ENCODE measurements at places on chromosomes 3 and 15.

DNA sequence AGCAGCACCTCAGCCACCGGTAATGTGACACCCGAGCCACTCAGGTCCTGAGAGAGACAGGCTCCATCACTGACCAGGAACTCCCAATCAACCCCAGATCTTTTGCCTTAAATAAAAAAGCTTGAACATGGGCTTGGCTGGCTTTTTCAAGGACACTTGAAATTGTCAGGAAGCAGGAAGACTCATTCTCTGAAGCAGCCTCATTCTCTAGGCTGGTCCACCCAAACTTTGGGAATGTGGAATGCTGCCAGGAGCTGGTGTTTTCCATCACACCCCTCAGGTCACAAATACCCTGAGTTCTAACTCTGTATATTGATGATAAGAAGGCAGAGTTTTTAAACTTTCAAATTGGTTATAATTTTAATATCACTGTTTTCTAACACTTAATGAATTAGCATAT lies 17.0 kb downstream of the CXCR6 start:
- H3K27me3 ChIP-seq = no peaks in the 10 kb centered on the region
- H3K36me3 ChIP-seq = peaks cover 91% of the 10 kb centered on the region
- H3K4me3 ChIP-seq = no peak overlapping the region

DNA sequence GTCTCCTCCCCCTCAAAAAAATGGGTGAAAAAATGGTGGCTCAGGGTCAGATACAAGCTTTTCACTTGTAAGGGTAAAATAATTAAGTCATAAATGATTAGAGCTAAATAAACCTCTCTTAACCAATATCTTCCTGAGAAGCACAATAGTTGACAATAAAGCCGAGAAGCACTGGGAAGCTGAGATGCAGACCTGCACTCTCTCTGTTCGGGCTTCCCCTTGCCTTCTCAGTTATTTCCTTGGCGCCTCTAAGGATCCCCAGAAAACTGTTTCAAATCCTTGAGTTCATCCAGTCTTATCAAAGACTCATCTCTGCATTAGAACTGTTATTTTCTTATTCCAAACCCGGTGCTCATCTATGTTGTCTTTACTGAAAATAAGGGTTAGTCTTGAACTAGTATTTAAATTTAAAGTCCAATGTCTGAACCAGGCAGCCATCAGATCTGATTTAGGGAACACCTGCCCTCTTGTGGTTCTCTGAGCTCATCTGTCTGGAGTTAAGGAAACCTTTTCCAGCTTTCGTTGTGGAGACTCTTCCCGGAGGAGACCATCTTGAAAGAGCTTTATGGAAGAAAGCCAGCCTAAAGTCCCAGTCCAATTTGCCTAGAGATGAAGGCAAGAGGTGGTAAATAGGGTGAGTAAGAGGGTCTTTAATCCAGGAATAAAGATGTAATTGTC lies 256.4 kb upstream of the MCTP2 start:
- no peak for DNase-seq
- no peak overlapping the region for H3K4me3 ChIP-seq
- no peaks in the 10 kb centered on the region for H3K36me3 ChIP-seq
- no peaks in the 10 kb centered on the region for H3K4me1 ChIP-seq
- no peak overlapping the region for H3K27ac ChIP-seq
- H3K27me3 ChIP-seq = no peaks in the 10 kb centered on the region

GRCh38 chr3:138220788-138221187 lies 33.7 kb downstream of the ARMC8 start:
- H3K27me3 ChIP-seq = no peaks in the 10 kb centered on the region
- no peak overlapping the region for H3K4me3 ChIP-seq
- no peaks in the 10 kb centered on the region for H3K4me1 ChIP-seq
- H3K27ac ChIP-seq = no peak overlapping the region
- H3K36me3 ChIP-seq = peaks cover 26% of the 10 kb centered on the region

DNA sequence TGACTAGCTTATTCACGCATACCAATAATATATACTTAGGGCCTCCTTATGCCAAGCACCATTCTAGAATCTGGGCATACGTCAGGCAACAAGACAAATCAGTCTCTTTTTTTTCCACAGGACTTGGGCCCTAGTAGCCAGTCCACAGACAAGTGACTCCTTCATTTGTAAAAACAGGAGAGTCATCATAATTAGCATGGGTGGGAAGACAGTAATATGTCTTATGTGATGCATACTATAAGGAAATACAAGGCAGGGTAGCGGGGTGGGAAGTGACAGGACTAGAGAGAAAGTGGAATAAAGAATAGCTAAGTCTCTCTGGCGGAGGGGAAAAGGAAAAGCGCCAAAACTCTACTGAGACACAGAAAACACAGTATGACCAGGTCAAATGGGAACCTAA lies 439.6 kb upstream of the MDFIC2 start:
- no peaks in the 10 kb centered on the region for H3K27me3 ChIP-seq
- H3K4me1 ChIP-seq = no peaks in the 10 kb centered on the region
- DNase-seq = no peak
- H3K27ac ChIP-seq = no peak overlapping the region
- H3K4me3 ChIP-seq = no peak overlapping the region
- no peaks in the 10 kb centered on the region for H3K36me3 ChIP-seq

GRCh38 chr3:177795859-177796258 lies 598.6 kb upstream of the TBL1XR1 start:
- DNase-seq = no peak

- H3K36me3 ChIP-seq = peaks cover 49% of the 10 kb centered on the region
- no peak for DNase-seq
- H3K27ac ChIP-seq = no peak overlapping the region
- H3K4me1 ChIP-seq = no peaks in the 10 kb centered on the region
- H3K4me3 ChIP-seq = no peak overlapping the region
- no peaks in the 10 kb centered on the region for H3K27me3 ChIP-seq
Measured at GRCh38 chr3:47035645-47036044, 56.2 kb downstream of the NBEAL2 start.

DNA sequence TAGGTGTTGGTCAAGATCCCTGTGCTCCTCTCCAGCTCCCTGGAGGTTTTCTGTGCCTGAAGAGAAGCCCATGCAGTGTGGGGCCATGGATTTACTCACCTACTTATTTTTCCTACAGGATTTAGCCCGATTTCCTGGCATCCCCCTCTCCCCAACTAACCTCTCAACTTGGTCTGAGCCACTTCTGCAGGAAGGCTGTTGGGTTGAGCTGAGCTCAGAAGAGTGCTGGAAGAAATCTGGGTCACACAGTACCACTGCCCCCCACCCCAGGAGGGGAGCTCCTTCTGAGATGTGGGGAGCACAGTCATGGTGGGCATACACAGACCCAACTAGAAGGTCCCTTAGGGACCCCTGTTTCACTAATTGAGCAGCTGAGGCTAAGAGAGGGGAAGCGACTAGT lies 34.4 kb upstream of the SLCO2A1 start:
- no peak overlapping the region for H3K4me3 ChIP-seq
- H3K36me3 ChIP-seq = no peaks in the 10 kb centered on the region
- no peak for DNase-seq
- no peaks in the 10 kb centered on the region for H3K4me1 ChIP-seq

DNA sequence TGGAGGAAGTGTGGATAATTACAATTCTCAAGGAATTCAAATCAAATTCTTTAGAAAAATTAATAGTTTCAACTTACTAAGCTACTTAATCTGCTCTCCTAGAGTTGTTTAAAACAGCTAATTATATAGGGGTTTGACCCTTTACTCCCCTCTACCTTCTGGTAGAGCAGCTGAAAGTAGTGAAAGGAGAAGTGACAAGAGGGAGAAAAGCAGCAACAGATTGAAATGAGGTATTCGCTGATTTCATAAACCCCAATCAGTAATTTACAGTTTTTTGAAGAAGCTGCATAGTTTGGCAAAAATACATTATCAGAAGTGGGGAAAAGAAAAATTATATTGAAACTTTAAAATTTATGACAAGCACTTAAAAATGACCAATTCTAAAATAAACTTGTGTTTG lies 52.8 kb downstream of the ZMAT3 start:
- no peaks in the 10 kb centered on the region for H3K27me3 ChIP-seq
- no peaks in the 10 kb centered on the region for H3K36me3 ChIP-seq
- no peak overlapping the region for H3K4me3 ChIP-seq

DNA sequence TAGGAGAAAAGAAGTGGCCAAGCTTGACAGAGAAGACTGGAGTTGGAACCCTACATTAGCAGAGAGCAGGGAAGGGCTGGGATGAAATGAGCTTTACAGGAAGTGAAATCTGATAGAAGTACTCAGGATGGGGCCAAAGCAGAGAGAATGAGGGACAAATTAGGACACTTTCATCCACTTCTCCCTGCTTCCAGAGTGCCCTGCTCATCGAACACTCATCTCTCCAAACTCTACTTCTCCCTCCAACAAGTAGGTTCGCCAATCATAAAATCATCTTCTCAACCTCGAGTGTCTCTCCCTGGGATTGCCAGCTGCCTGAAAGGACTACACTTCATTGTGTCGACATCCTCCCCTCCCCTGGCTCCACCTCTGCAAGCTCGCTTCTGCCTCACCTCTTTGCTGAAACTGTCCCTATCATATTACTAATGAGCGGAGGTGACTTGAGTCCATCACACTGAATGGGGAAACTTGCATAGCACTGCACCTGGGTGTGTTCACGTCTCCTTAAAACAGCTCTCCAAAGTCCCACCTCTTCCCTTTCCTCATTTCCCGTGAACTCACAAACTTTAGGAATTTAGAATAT lies 365.8 kb downstream of the FOXP1 start:
- H3K36me3 ChIP-seq = no peaks in the 10 kb centered on the region
- no peak for DNase-seq
- no peak overlapping the region for H3K4me3 ChIP-seq
- H3K27ac ChIP-seq = no peak overlapping the region
- H3K27me3 ChIP-seq = no peaks in the 10 kb centered on the region

DNA sequence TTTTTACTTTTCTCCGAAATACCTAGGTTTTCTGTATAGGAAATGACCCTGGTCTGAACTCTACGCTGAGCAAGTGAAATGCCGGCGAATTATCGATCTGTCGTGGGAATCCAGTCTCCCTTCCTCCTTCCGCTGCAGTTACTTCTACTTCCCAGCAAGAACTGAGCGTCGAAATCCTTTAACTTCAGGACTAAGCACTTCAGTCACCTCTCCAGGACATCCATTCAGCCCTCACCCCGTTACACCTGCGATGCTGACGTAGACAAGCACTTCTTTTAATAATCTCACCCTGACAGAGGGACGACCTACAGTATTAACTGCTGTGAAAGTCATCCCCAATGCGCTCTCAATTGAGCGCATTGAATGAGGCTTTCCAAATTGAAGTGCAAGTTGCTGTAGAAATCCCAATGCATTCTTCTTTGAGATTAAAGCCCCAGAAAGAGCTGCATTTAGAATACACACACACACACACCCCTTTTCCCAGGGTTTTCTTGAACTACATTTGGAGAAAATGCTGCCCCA lies 1.3 kb downstream of the TOP2B start:
- peak overlapping the region; percentile 90 for H3K4me3 ChIP-seq
- peak overlapping the region; percentile 87 for H3K27ac ChIP-seq
- H3K36me3 ChIP-seq = no peaks in the 10 kb centered on the region
- H3K4me1 ChIP-seq = no peaks in the 10 kb centered on the region
- no peaks in the 10 kb centered on the region for H3K27me3 ChIP-seq

GRCh38 chr3:20225769-20226168 lies 39.8 kb upstream of the SGO1 start:
- no peak for DNase-seq
- no peaks in the 10 kb centered on the region for H3K4me1 ChIP-seq
- H3K36me3 ChIP-seq = no peaks in the 10 kb centered on the region
- no peak overlapping the region for H3K4me3 ChIP-seq

- H3K27me3 ChIP-seq = no peaks in the 10 kb centered on the region
- DNase-seq = no peak
- no peak overlapping the region for H3K4me3 ChIP-seq
Measured at GRCh38 chr3:8537440-8537839, 35.8 kb downstream of the LMCD1 start.

DNA sequence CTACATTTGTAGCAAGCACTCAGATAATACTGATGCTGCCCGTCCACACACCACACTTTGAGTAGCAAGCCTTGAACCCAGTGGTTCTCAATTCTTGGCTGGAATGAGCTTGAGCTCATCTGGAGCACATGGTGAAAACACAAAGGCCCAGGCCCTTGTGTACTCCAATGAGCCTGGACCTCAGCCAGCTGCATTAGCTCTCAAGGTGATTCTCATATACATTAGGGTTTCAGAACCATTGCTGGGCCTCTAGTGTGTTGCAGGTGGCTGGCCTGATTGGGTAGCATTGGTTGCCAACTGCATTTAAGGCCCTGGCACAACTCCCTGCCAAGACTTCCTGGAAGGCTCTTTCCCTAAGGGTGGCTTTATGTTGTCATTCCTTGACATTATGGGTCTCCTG lies 23.4 kb upstream of the ZFAND6 start:
- no peak for DNase-seq
- H3K4me1 ChIP-seq = no peaks in the 10 kb centered on the region
- H3K27me3 ChIP-seq = no peaks in the 10 kb centered on the region
- no peak overlapping the region for H3K27ac ChIP-seq

GRCh38 chr3:48016301-48016973 lies at the start of gene MAP4:
MAP4 (minus strand) TSS chr3:48016416; CDS start chr3:47998860, 17,556 bp downstream.
- H3K27me3 ChIP-seq = no peaks in the 10 kb centered on the region
- H3K4me1 ChIP-seq = peaks cover 35% of the 10 kb centered on the region
- H3K27ac ChIP-seq = peak within 1 kb of the TSS; percentile 63
- H3K36me3 ChIP-seq = no peaks in the 10 kb centered on the region
- no peak for DNase-seq

DNA sequence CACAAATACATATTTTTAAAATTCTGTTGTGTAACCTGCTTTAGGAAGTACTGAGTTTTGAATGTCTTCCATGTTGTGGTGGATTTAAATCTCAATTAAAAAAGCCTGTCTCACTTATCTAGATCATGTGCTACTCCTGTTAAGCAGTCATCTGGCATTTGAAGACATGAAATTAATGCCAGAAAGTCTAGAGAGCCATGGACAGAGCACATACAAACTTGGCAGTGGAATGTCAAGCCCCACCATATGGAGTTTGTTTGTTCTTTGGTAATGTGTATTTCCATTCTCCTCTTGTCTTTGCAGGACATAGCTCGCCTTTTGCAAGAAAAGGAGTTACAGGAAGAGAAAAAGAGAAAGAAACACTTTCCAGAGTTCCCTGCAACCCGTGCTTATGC lies 39.3 kb upstream of the UTS2B start:
- H3K36me3 ChIP-seq = peaks cover 23% of the 10 kb centered on the region
- H3K4me1 ChIP-seq = no peaks in the 10 kb centered on the region
- no peak for DNase-seq
- no peak overlapping the region for H3K27ac ChIP-seq
- no peak overlapping the region for H3K4me3 ChIP-seq

- no peaks in the 10 kb centered on the region for H3K4me1 ChIP-seq
- H3K4me3 ChIP-seq = no peak overlapping the region
- no peaks in the 10 kb centered on the region for H3K27me3 ChIP-seq
- H3K36me3 ChIP-seq = no peaks in the 10 kb centered on the region
Measured at GRCh38 chr15:100264994-100265640, 76.7 kb downstream of the ADAMTS17 start.

DNA sequence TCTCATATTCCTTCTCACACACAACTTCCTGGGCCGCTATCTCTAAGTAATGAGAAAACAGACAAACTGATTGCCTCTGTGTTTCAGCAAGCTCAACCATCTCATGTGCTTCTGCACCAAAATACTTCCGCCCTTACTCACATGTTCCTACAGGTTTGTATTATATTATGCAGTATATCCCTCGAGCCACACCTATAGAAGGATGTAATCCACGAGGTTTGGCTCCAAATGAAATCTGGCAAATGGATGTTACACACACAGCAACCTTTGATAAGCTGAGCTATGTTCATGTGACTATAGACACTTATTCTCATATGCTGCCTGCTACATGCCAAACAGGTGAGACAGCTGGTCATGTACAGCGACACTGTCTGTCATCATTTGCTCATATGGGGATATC lies 22.6 kb downstream of the CCRL2 start:
- H3K27ac ChIP-seq = no peak overlapping the region
- no peaks in the 10 kb centered on the region for H3K27me3 ChIP-seq
- no peak for DNase-seq
- no peaks in the 10 kb centered on the region for H3K4me1 ChIP-seq
- no peak overlapping the region for H3K4me3 ChIP-seq

GRCh38 chr3:43995547-43996378 lies 245.9 kb upstream of the TOPAZ1 start:
- DNase-seq = no peak
- no peak overlapping the region for H3K27ac ChIP-seq
- peaks cover 88% of the 10 kb centered on the region for H3K27me3 ChIP-seq

All from tibial artery (tissue), 4 donors.